Urinary bladder (tissue), 4 donors: ENCODE measurements at places on chromosomes 7 and 10. TPM values are rescaled to one million over a fixed set of nuclear protein-coding genes. Genes with fewer than 3 reads are reported as not detected.

The LRRTM3 gene
- 0.30 TPM for polyA plus RNA-seq

The VWA2 gene
- 1.0 TPM for polyA plus RNA-seq

- no peak for DNase-seq
Measured at GRCh38 chr10:114523876-114524275, 119.6 kb upstream of the AFAP1L2 start.

GRCh38 chr7:51731075-51731474 lies 414.5 kb upstream of the COBL start:
- no peak for DNase-seq

DNA sequence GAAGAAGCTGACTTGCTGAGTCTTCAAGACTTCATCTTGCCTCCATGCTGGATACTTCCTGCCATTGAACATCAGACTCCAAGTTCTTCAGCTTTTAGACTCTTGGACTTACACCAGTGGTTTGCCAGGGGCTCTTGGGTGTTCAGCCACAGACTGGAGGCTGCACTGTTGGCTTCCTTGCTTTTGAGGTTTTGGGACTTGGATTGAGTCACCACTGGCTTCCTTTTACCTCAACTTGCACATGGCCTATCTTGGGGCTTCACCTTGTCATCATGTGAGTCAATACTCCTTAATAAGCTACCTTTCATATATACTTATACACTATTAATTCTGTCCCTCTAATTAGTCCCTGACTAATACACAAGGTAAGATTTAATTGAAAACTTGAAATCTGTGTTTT lies 361.7 kb upstream of the SEMA3C start:
- no peak for DNase-seq

DNA sequence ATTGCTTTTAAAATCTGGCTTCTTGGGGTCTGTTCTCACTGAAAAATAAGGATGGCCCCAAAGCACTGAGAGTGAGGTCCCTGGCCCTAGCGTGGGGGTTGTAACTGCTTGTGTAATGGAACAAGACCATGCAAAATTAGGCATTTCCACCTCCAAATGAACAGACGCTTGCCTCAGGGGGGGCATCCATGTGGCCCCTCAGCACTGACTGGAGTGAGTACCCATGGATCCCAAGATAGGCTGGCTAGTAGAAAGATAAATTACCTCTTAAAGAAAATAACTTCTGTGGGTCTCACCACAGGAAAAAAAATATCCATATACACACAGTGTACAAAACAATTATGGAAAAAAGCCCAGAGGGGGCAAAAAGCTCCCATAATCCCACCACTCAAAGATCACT lies 15.2 kb upstream of the CPA1 start:
- DNase-seq, result no peak

DNA sequence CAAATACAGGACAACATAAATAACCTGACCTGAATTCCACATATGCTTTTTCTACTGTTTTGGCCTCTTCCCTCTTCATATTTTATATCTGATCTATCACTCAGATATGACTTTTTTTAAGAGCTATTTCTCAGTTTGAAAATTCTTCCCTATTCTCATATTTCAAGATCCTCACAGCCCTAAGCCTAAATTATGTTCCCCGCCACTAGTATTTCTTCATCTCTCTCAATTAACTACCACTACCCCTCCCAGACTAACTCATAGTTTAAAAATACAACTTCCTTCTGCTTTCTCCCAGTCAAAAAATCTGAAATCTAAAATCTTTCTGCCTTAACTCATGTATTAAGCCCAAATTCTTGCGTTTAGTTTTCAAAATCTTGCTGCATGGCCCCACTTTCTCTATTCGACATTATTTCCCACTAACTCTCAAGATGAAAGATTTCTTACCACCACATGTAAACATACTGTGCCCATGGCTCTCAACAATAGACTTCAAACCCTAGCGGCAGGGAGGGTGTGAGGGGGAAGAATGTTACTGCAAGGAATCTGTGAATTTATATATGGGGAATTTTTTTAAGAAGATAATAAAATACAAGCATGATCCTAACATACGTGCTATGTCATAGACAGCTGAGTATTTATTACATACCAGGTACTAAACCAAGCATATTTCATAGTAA lies 64.6 kb downstream of the TFEC start:
- no peak for DNase-seq

- DNase-seq, result no peak
Measured at GRCh38 chr10:30825495-30825894, 195.9 kb upstream of the LYZL2 start.

- no peak for DNase-seq
Measured at GRCh38 chr10:94997741-94998174, 59.3 kb downstream of the CYP2C9 start.

GRCh38 chr10:46525177-46525823 lies 31.2 kb downstream of the GPRIN2 start:
- no peak for DNase-seq

DNA sequence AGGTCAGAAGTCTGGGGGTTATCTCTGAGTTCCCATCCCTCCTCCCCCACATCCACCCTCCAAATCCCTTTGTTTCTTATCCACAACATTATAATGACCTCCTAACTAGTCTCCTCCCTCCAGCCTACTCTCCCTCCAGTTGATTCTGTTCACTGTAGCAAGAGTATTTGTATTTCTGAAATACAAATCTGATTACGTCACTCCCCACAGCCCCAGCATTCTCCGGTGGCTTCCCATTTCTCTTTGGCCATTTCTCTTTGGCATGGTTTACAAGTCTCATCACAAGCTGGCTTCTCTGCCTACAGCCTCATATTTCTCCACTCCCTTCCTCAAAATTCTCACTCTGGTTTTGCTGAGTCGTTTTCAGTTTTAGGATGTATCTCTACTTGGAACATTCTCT lies 24.6 kb upstream of the MRPS33 start:
- no peak for DNase-seq
